ENCODE measurements at places on chromosomes 16 and 17.

GRCh38 chr16:55568207-55568606, 1.7 kb downstream of the CAPNS2 start:
- DNase-seq: no peak

DNA sequence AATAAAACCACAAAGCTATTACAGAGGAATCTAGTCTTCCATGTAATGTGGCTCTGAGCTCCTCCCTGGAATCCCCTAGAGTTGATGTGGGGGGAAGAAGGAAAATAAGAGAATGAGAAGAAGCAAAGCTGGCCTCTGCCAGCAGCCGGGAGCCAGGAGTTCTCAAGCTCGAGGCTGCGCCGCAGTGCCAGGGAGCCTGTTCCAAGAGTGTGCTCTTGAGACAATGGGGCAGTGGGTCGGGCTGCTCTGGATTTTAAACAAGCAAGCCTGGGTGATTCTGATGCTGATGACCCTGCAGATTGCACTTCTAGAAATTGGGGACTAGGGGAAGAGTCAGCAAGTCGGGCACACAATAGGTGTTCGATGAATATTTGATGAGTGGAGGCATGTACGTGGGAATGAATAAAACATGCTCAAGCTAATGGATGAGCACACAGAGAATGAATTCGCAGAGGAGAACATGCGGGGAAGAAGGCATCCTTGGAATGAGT, 119.9 kb downstream of the CMIP start:
- no peak for DNase-seq

DNA sequence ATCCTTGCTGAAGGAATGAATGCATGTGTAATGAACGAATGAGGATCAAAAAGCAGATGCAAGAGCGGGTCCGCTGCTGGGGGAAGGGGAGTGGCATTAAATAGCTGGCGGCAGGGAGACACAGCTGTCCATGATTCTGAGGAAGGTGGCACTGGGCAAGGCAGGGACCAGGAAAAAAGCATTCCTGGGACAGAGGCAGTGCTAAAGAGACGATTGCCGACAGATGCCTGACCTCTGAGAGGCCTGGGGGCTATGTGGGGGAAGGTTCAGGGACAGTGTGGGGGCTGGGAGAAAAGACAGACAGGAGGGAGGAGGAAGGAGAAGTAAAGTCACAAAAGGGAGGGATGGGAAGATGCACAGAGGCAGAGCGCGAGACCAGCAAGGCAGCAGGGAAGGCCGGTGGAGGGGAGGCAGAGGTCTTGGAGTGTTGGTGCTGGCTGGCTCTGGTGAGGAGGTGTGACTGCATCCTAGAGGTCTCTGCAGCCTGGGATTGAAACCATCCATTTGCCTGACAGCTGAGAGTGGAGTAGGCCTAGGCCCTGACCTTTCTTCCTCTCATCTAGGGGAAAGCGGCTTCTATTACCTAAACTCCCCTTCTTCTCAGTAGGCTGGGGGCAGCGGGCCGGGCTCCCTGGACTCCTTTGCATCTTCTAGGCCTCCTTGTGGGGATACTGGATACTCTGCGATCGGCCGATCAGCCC, 109.9 kb downstream of the SDK2 start:
- no peak for DNase-seq

DNA sequence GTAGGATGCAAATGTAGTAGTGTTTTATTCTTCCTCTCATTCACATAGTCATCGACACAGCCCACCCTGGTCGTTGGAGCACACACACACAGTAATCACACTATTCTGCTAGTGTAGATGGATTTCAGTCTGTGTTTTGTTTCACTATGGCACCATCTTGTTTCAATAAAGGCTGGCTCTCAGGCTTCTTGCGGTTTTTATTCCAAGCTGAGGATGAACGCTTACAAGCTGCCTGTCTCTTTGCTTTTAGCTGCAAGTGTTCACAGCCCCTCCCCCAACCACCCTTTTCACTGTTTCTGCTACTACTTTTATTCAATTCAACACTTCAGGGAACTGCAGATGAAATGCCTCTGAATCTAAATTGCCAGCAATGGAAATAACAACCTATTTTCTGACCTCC, 140.9 kb upstream of the PMFBP1 start:
- DNase-seq: peak; percentile 25

DNA sequence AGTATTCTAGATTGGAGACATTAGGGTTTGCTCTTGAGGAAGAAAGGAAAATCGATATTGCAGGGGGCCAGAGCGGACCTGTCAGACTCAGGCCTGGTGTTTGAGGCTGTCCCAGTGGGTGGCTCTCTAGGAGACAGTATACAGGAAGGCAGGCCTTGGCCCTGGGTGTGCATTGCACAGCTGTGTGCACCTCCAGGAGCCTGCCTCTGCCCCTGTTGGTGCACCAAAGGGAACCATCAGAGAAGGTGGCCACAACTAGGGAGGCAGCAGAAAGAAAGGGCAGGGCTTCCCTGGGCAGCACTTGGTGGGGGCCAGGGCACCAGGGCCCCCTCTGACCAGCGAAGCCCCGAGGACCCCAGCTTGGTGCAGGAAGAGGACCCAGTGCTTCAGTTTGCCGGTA, 188.0 kb downstream of the NTN1 start:
- no peak for DNase-seq

GRCh38 chr17:42428141-42428944, 5.3 kb upstream of the CAVIN1 start:
- DNase-seq: peak; percentile 99

DNA sequence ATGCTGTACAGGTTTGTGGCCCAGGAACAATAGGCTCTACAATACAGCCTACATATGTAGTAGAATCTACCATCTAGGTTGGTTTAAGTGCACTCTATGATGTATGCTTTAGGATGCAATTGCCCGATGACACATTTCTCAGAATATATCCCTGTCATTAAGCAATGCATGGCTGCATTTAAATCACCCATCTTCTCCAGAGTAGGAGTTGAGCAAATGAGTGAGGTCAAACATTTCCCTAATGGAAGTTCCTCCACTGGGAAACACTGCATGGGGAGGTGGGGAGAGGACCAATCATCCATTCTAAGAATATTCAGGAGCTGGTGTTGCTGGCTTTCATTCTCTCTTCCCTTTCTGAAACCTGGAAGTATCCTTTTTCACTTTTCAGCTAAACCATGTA, 2.0 kb upstream of the PCTP start:
- DNase-seq: no peak

DNA sequence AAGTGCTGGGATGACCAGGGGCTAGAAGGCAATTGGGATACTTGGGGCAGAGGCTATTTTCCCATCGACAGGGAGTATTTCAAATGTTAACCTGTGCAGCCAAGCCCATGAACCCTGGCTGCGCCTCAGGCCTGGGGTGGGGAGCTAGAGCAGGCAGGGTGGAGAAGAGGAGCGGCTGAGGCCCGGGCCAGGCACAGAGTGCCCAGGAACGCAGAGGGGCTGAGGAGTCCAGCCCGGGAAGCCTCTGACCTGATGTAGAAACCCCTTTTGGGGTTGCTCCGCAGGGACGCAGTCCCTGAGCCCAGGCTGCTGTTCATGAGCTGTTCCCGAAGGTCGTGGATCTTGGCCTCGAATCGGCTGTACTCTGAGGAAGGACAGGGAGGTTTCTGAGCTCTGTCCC, 16.8 kb upstream of the ASGR1 start:
- DNase-seq: no peak

DNA sequence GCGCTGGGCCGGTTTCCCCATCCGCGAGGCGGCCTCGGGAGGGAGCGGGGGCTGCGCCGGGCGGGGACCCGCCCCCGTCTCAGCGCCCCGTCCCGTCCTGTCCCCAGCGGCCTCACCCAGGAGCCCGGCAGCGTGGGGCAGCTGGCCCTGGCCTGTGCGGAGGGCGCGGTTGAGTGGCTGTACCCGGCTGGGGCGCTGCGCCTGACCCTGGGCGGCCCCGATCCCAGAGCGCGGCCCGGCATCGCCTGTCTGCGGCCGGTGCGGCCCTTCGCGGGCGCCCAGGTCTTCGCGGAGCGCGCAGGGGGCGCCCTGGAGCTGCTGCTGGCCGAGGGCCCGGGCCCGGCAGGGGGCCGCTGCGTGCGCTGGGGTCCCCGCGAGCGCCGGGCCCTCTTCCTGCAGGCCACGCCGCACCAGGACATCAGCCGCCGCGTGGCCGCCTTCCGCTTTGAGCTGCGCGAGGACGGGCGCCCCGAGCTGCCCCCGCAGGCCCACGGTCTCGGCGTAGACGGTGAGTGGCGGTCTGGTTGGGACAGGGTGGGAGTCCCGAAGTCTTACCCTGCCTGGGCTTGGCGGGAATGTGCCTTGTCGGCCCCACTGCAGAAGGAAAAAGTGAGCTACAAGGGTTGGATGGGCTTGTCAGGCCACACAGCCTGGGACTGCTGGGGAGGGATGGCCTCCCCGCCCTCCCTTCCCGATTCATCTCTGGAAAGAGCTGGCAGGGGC, 720 bp downstream of the METRN start:
- DNase-seq: no peak

- peak; percentile 22 for DNase-seq
These were observed 31.0 kb downstream of the TBX21 start for GRCh38 chr17:47763913-47764582.

GRCh38 chr17:74563358-74563757, 4.0 kb downstream of the CD300H start:
- no peak for DNase-seq

DNA sequence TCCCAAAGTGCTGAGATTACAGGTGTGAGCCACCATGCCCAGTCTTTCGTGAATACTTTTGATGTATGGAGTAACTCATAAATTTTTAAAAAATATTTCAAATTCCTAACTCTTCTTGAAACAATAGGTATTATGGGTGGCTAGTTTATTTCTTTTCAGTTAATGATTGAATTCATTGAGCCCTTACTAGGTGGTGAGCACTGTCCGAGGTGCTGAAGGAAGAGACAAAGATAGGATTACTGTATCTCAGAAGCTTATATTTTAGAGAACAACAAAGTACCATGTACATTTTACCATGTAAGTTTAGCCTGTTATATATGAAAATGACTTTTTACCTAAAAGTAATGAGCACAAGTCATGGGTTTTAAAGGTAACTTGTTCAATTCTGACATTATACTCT, 418.3 kb downstream of the NPIPA7 start:
- no peak for DNase-seq

DNA sequence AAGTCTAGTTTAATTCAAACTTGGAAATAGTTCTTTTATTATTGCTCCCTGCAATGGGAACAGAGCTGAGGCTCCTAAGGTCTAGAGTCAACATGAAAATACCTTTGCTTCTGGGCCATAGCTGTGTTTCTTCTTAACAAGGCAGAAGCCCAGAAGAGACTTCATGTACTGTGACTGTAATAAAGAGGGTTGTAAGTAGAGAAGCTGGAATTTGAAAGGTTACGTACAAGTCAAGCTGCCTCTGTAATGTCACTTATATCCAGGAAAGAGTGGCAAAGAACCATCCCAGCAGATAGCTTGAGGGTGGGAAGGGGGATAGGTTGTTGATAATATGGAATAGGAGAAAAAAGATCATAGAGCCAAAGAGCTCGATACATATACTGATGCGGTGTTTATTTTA, 248.6 kb downstream of the WWOX start:
- DNase-seq: no peak

DNA sequence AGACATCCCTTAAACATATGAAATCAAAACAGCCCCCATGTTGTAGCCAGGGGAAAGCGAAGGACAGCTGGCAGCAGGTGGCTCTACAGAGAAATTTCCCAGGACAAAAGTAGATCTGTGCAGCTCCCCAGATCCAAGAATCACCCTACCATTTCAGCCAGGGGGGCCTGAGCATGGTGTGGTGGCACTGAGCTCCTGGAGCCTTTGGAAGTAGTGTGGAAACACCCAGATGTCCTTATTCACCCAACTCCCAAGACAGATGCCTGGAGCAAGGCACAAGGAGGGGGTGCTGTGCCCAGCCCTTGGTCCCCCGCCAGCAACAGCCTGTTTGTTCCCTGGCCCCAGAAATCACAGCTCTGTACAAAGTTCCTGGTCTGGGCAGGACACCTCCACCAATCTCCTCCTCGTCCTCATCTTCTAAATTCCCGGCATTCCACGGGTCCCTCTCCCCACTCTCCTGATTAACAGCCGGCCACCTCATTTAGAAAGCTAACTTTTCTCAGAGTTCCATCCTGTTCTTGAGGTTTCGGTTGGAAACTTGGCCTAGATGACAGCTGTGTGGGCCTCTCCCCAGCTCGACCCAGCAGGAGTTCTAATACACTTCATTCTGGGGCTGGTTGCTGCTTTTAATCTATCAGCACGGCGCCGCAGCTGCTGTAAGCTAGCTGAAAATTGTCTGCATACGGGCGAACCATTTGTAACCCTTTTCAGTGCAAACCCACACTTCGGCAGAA, 191.1 kb downstream of the C16orf78 start:
- no peak for DNase-seq

DNA sequence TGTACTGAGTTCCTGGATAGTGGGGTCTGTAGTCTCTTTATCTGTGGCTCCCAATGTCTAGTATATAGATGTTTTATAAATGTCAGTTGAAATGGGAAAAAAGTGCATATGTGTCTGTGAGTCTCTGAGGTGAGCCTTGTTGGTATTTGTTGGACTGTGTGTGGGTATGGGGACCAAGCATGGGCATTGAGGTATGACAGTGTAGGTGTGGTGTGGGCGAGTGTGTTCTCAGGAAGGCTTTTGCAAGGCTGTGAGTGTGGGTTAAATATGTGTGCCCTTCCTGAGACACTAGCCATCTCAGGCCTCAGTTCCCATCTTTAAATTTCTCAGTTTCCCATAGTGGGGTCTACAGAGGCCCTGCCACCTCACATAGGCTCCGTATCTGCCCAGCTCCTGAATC, 440.2 kb upstream of the CCL2 start:
- no peak for DNase-seq

- no peak for DNase-seq
These were observed 54.9 kb downstream of the BEAN1 start for GRCh38 chr16:66481943-66482390.

GRCh38 chr16:72985995-72986394, 61.9 kb downstream of the ZFHX3 start:
- no peak for DNase-seq

DNA sequence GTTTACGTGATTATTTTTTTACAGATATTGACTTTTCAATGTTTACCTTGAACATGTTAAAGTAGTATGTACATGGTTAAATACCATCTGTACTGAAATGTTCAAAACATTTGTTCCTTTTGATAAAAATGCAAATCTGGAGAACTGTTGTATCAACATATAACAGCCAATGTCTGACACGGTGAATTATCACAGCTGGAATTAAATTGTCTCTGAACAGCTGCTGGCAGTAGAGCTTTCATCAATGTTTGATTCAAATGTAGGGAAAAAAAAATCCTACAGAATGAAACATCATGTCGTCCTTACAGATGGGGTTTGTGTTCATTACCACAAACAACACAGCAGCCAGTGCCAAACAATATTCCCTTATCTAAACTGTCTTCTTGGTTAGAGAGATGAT, 79.9 kb downstream of the TOX3 start:
- no peak for DNase-seq
